ENCODE measurements at places on chromosomes 4 and X.
A peak's percentile ranks its signal among the peaks of the same experiment; 100 is the strongest.

- DNase-seq: no peak
Observed at GRCh38 chr4:106767991-106768390, 268.1 kb downstream of the DKK2 start.

- DNase-seq: no peak
Observed at GRCh38 chr4:111066001-111066400, 443.1 kb upstream of the PITX2 start.

DNA sequence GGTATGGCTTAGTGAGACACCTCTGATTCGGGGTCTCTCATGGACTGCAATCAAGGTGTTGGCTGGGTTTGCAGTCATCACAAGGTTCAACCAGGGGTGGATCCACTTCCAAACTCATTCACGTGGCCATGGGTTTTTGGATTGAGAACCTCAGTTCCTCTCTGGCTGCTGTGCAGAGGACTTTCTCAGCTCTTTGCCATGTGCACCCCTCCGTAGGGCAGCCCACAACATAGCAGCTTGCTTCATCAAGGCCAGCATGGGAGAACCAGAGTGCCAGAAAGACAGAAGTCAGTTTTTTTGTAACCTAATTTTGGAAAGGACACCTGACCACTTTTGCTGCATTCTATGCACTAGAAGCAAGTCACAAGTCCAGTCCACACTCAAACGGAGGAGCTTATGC lies 154.9 kb downstream of the PJA1 start:
- no peak for DNase-seq

DNA sequence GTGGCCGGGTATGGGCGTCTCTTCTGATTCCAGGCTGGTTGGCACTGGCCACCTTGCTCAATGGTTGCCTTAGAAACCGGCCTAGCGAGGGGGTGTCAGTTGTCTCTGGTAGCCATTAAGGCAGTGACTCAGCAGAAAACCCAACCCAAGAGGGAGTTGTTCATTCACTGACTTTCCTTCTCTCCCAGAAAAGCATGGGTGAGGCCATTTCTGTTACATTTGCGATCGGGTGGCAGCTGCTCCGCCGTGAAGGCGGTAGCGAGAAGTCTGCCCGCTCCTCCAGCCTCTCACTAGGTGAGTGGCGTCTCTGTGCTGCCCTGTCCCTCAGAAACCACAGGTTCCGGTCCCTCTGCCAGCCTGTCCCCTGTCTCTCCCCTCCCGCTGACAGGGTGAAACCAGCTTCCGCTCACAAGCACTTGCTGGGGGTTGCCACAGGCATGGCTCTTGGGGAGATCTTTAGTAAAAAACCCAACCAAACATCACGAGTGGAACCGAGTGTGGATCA lies 17.4 kb downstream of the IRAK1 start:
- DNase-seq: peak; percentile 75

- DNase-seq: no peak
Observed at GRCh38 chr4:143253166-143253565, 68.4 kb downstream of the USP38 start.

DNA sequence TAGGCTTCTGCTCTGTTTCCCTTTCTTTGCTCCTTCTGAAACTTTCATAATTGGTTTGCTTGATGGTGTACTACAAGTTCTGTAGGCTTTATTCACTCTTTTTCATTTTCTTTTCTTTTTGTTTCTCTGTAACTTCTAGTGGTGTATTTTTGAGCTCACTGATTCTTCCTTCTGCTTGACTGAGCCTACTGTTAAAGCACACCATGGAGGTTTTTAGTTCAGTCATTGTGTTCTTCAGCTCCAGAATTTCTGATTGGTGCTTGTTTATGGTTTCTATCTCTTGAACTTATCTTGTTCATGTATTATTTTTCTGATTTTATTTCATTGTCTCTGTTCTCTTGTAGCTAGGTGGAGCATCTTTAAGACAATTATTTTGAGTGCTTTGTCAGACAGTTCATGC lies 33.4 kb upstream of the C4orf54 start:
- DNase-seq: no peak

- no peak for DNase-seq
Observed at GRCh38 chr4:52894443-52894842, 32.3 kb downstream of the RASL11B start.

Data from AG09319 (cell line).